ENCODE measurements at places on chromosomes 2 and 18.

DNA sequence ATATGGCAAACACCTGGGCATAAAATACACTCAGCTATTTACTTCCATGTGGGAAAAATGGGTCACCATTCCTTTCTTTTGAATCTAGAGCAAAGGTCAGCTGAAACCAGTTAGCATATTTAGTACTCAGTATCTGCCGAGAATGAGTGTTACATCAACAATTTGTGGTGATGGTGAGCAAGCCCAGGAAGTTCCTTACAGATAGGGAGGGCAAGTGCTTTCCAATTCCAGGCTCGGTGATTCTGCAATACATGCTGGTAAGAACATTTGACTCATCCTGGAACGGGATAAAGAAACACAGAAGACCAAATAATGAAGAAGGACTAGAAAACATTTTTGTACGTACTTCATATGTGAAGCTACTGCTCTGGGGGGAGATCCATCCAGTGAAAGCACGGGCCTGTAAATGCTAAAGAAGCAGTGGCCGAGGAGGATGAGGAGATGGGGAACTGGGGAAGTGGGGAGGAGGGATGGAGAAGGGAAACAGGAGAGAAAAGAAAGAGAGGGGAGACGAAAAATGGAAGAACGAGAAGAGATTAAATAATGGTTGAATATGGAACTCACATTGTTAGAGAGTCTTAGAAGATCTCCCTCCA lies 251.9 kb downstream of the TTC32 start:
- DNase-seq = no peak

DNA sequence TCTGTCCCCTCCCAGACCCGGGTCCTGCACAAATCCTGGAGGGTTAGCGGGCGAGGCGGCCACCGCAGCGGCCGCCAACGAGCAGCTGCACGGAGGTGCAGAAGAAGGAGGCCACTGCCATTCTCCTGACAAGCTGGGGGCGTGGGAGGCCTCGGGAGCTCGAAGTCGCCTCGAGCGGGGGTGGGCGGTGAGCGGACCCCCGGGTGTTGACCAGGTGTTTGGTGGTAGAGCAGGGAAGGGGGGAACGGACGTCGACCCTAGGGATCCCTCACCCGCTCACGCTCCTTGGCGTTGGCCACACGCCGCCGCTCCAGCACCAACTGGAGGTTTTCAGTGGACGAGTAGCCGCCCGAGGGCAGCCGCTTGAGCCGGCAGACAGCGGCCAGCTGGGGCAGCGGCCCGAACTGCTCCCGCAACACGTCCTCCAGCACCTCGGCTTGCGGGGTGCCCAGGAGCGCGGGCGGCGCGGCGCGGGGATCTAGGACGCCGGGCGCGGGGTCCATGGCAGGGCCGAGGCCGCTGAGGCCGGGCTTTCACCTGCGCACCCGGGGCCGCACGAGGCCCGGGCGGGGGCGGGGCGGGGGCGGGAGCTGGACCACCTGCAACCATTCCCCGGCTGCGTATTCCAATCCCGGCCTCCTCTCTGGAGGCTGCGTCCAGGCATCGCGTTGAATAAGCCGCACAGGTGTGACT lies at the start of gene FIGLA:
Gene FIGLA, minus strand, starts transcription at position 508 of the 693 bp plus-strand sequence. Its CDS starts 5 bp downstream, at position 503.
- no peak for DNase-seq

- DNase-seq = no peak
Observed at GRCh38 chr2:194674043-194674442, 983.0 kb upstream of the SLC39A10 start.

- peak; percentile 71 for DNase-seq
Observed at GRCh38 chr2:216959433-216959832, 99.6 kb upstream of the TNP1 start.

- peak; percentile 49 for DNase-seq
Observed at GRCh38 chr2:29518010-29518409, 402.8 kb downstream of the CLIP4 start.

DNA sequence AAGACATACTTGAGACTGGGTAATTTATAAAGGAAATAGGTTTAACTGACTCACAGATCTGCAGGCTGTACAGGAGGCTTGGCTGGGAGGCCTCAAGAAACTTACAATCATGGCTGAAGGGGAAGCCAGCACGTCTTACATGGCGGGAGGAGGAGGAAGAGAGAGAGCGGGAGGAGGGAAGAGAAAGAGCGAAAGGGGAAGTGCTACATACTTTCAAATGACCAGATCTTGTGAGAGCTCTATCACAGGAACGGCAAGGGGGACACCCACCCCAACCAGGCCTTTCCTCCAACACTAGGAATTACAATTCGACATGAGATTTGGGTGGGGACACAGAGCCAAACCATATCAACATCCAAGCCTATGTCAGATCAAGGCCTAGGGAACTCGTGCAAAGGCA lies 24.2 kb downstream of the MYL12B start:
- no peak for DNase-seq

GRCh38 chr2:105748566-105748965 lies 3.9 kb downstream of the NCK2 start:
- no peak for DNase-seq

GRCh38 chr2:18745431-18746272 lies 156.3 kb upstream of the NT5C1B start:
- no peak for DNase-seq

- no peak for DNase-seq
Observed at GRCh38 chr2:68379184-68379708, 14.2 kb downstream of the PLEK start.

GRCh38 chr2:151637271-151637781 lies 97.0 kb downstream of the NEB start:
- DNase-seq = peak; percentile 54

GRCh38 chr2:237279012-237279768 lies 134.8 kb downstream of the COL6A3 start:
- no peak for DNase-seq
